Foreskin keratinocyte (primary cell): ENCODE measurements at places on chromosomes 4 and X. TPM values are rescaled to one million over a fixed set of nuclear protein-coding genes. Genes with fewer than 3 reads are reported as not detected.

Gene ERVMER34-1
- 9.7 and 11.1 TPM in 2 replicates for total RNA-seq

Gene ARR3
- total RNA-seq = not detected in 2 replicates

Gene HHIP
- 0.53 and 0.75 TPM in 2 replicates for total RNA-seq

Gene ALPK1
- 5.6 and 7.0 TPM in 2 replicates for total RNA-seq

Gene NMU
- total RNA-seq = 0.27 and 2.8 TPM in 2 replicates

Gene F8
- total RNA-seq = 0.71 and 1.2 TPM in 2 replicates

Gene CT45A10
- total RNA-seq = not detected in 2 replicates

Gene RIPPLY1
- total RNA-seq = not detected in 2 replicates

Gene SCRG1
- not detected in 2 replicates for total RNA-seq

Gene FNIP2
- 13.2 and 13.5 TPM in 2 replicates for total RNA-seq

Gene TNIP2
- 35.5 and 35.6 TPM in 2 replicates for total RNA-seq

Gene TCEAL9
- 87.4 and 102 TPM in 2 replicates for total RNA-seq

Gene CT47B1
- total RNA-seq = not detected in 2 replicates

Gene MAP7D2
- 3.5 and 4.2 TPM in 2 replicates for total RNA-seq

Gene UGT2B15
- not detected in 2 replicates for total RNA-seq

Gene RAI2
- not detected in 2 replicates for total RNA-seq

Gene BEX2
- total RNA-seq = 7.8 and 9.1 TPM in 2 replicates

GRCh38 chr4:14592950-14593349 is 409.3 kb upstream of the CPEB2 start:
- no peak for DNase-seq

DNA sequence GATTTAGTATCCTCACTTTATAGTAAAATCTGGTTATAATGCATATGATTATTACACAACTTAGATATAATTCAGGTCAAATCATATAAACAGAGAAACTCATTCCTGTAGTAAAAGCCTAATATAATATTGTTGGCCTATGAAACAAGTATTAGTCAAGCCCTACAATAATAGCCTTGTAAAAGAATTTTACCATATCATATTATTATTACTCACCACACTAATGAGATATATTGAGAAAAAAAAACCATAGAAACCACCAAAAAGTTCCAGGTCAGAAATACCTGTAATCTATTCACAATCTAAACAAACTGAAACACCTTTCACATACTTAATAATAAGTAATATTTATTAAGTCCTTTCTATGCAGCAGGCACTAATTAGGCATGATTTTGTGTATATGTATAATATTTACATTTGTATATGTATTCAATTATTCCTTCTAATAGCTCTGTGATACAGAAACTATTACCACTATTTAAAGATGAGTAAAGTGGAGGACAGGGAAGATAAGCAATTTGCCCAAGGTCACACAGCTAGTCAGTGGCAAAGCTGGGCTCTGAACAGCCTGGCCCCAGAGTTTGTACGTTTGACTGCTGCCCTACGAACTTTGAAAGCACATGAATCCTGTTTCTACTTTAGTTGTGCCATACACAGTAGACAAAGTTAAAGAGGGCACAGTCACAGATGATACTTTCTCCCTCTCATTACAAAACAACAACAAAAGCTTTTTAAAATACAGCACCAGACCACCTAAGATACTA is 9.0 kb downstream of the ZNF827 start:
- no peak for DNase-seq

DNA sequence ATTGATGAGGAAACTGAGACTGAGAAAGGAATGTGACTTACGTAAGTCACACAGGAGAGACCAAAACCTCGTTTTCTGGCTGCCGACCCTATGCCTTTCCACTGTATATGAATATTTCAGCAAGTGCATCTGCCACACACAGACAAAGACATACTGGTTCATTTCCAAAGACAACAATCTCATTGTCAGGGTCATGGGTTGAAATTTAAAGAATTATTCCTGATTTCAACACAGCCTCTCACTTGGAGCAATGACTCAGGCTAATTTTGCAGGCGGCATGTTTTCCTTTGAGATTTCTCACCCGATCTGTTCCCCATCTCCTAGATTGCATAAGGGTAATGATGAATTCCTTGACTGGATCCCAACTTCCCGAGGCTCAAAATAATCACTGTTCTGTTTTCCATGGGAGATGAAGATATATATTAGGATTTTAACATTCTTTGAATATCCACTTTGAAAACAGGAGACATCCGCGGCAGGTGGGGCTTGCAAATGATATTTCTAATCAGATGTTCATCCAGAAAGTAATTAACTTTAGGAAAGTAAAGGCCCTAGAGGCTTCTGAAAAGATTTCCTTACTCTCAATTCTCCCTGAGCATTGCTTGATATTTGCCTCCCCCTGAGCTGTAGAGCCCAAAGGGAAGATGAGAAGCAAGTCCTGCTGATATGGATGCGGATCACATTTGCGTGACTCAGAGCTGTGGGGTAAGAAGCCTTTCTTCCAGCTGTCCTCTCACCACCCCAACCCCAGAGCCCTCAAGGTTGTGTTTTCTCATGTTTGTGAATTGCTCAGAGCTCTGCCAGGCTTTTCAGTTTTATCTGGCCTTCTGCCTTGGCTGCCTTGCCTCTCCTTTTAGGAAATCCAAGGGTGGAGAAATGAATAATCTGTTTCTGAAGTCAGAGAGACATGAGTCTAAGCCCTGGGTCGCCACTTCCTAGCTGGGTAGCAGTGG is 361.1 kb upstream of the BOD1L1 start:
- DNase-seq = no peak

GRCh38 chr4:129641179-129641578 is 545.2 kb downstream of the C4orf33 start:
- DNase-seq = peak; percentile 32

DNA sequence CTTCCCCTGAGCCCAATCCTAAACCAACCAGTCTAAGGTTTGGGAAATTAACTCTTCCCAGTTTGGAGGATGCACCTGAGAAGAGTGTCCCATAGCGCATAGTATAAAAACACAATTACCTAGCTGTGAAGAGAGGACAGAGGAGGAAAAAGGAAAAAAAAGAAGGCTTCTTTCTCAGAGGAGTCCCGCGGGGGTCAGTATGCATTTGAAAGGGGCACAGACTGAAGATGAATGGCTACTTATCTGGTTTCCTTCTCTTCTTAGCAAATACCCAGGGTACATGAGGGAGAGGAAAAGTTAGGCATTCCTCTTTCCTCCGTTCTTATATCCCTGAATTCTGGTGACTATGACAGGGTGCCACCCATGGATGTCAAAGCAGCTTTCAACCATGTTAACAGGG is 96.9 kb downstream of the TMEM47 start:
- DNase-seq = no peak

GRCh38 chr4:10051517-10052135 is 30.3 kb upstream of the SLC2A9 start:
- DNase-seq = no peak

GRCh38 chr4:8681391-8681790 is 88.8 kb downstream of the CPZ start:
- DNase-seq = no peak

- peak; percentile 95 for DNase-seq
Measured at GRCh38 chr4:174334628-174335027, 50.9 kb downstream of the CEP44 start.

DNA sequence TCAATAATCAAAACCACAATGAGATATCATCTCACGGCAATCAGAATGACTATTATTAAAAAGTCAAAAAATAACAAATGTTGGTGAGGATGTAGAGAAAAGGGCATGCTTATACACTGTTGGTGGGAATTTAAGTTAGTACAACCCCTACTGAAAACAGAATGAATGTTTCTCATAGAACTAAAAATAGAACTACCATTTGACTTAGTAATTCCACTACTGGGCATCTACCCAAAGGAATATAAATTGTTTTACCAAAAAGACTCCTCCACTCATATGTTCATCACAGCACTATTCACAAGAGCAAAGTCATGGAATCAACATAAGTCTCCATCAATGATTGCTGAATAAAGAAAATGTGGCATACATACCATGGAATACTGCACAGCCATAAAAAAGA is 278.1 kb upstream of the ARSJ start:
- DNase-seq = no peak

GRCh38 chrX:129115104-129115503 is 408.2 kb downstream of the SMARCA1 start:
- DNase-seq = no peak

- DNase-seq = peak; percentile 90
Measured at GRCh38 chr4:75555294-75556164, at the start of gene ODAPH. ODAPH (plus strand) TSS chr4:75556066; CDS start chr4:75556083, 17 bp downstream.

- DNase-seq = no peak
Measured at GRCh38 chr4:8829584-8829983, 42.1 kb downstream of the HMX1 start.

- DNase-seq = no peak
Measured at GRCh38 chr4:6281436-6282313, 12.0 kb downstream of the WFS1 start.

GRCh38 chrX:74536832-74537371 is 77.5 kb downstream of the RLIM start:
- DNase-seq = peak; percentile 3

DNA sequence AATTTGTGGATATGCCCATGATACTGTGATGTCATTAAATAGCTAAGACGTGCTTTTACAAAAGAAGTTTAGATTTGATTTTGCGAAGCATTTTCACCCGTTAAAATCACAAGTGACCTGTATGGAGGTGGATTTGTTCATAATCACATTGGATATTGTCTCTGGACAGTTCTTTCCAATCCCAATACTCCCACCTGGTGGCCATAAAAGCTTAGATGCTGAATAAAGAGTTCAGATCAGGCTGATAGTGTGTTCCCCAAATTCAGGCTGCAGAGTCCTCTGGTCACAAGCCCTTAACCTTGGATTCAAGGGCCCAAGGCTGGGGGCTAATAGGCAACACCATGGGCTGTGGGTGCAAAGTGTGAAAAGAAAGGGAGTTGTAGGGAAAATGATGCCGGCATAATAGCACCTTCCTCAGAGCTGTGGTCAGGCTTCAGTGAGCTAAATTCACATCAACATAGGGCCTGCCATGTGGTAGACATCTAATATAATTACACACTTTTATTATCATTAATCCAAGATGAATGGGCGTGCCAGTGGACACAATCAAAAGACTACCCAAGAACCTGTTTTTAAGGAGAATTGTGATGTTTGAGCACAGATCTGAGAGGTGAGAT is 28.1 kb downstream of the SMIM43 start:
- DNase-seq = peak; percentile 17

DNA sequence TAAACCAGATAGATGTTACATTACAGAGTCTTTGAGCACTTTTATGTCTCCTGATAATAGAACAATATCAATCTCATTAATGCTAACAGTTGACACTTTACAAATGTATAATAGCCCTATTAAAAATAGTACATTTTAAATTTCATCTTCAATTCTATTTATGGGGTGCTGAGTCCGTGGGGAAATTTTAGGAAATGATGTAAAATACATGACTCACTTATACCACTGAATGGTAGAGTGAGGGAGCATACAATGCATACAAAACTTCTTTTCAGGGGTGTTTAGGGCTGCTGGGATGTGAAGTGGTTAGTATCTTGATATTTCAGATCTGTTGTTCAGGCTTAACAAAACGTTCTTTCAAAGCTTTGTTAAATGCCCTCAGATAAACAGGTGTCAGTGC is 696.2 kb downstream of the TRAM1L1 start:
- no peak for DNase-seq

GRCh38 chr4:110949542-110949941 is 326.7 kb upstream of the PITX2 start:
- no peak for DNase-seq

- no peak for DNase-seq
Measured at GRCh38 chr4:87120010-87120409, 100.4 kb downstream of the KLHL8 start.

DNA sequence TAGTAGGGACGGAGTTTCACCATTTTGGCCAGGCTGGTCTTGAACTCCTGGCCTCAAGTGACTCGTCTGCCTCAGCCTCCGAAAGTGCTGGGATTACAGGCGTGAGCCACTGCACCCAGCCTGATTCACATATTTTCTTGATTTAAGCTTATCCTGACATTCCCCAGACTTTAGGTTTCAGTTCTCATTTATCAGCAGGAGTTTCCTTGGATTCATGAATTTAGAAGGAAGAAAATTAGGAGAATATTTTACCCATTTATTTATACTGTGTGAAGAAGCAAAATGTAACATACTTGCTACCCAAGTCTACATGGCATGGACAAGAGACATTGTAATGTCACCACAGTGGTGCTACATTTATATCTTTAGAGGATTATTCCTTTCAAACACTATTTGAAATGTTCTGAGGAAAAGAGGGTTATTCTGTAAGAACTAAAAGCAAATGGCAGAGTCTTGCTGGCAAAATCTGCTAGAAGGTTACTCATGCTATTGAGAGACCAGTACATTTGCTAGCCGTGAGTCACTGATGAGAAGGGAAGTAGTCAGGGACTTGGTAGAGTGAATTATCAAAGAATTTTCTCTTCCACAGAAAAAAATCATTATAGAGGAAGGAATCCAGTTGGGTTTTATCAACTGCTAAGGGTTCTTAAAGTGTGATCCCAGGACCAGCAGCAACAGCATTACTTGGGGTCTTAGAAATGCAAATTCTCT is 26.1 kb upstream of the CFAP299 start:
- DNase-seq = peak; percentile 74

DNA sequence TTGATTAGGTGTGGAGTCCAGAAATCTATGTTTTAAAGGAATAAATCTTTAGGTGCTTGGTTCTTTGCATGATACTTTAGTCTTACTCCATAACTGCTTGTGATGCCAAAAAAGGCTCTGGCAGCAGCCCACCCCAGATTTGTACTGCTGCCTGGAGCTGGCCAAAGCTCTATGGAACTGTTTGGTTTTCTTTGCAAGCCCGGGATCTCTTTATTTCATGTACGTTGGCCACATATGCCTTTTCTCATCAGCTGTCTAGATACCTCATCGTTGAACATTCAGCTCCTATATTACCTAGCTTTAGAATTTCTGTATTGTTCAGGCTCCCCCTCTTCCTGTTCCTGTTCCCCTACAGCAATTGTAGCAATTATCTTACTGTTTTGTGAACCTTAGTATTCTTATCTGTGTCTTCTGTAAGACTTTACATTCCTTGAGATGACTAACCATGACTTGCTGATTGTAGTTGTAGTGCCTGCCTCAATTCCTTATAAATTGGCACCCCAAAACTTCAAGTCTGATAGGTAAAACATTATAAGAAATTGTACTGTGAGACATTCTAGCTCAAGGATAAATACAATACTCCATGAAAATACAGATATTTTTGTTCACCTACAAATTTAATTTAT is 199.4 kb upstream of the GPRIN3 start:
- DNase-seq = no peak

GRCh38 chr4:13627178-13627605 is 333 bp downstream of the BOD1L1 start:
- no peak for DNase-seq

- DNase-seq = no peak
Measured at GRCh38 chr4:38914854-38915253, 47.2 kb downstream of the FAM114A1 start.

- DNase-seq = no peak
Measured at GRCh38 chrX:134792077-134792476, 133.8 kb upstream of the PLAC1 start.

DNA sequence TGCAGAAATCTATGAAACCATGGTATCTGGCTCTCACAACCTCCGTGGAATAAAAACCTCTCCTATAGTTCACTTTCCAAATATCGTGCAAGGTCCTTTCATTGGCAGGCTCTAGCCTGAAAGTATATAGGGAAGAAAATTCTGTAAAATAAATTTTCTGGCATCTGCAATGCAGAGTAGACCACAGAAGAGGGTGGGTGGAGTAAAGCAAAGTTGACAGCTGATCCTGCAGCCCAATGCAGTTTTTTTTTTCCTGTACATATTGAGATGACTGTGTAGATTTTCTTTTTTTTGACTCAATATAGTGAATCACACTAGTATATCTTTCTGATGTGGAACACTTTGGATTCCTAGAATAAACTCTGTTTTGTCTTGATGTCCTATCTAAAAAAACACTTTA is 56.7 kb downstream of the NPY2R start:
- no peak for DNase-seq

- peak; percentile 69 for DNase-seq
Measured at GRCh38 chr4:82905205-82905604, 4.7 kb downstream of the THAP9 start.
